Cerebellum (tissue), 4 donors: ENCODE measurements at places on chromosomes 3 and 15. TPM values are rescaled to one million over a fixed set of nuclear protein-coding genes. Genes with fewer than 3 reads are reported as not detected.

C3orf49 gene
- total RNA-seq: not detected

MCF2L2 gene
- 37.1 TPM for total RNA-seq

AAGAB gene
- 32.6 TPM for total RNA-seq

AMT gene
- 3.9 TPM for total RNA-seq

CD200 gene
- 49.4 TPM for total RNA-seq

MME gene
- total RNA-seq: 1.8 TPM

WNT7A gene
- 5.4 TPM for total RNA-seq

ECE2 gene
- total RNA-seq: 10.1 TPM

RASSF1 gene
- total RNA-seq: 11.3 TPM

RHCG gene
- 1.3 TPM for total RNA-seq

NUDT16 gene
- total RNA-seq: 13.2 TPM
